ENCODE measurements at places on chromosomes 6 and 20.

DNA sequence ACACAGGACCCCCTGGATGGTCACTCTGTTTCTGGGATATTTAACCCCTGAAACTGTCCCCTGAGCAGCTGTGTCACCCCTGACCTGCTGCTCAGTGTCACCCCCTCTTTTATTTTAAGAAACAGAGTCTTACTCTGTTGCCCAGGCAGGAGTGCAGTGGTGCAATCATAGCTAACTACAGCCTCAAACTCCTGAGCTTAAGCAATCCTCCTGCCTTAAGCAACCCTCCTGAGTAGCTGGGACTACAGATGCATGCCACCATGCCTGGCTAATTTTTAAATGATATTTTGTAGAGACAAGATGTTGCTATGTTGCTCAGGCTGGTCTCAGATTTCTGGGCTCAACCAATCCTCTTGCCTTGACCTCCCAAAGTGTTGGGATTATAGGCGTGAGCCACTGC is 21.5 kb upstream of the GTSF1L start:
- DNase-seq: no peak

GRCh38 chr6:168508903-168509302 is 67.9 kb downstream of the SMOC2 start:
- no peak for DNase-seq

DNA sequence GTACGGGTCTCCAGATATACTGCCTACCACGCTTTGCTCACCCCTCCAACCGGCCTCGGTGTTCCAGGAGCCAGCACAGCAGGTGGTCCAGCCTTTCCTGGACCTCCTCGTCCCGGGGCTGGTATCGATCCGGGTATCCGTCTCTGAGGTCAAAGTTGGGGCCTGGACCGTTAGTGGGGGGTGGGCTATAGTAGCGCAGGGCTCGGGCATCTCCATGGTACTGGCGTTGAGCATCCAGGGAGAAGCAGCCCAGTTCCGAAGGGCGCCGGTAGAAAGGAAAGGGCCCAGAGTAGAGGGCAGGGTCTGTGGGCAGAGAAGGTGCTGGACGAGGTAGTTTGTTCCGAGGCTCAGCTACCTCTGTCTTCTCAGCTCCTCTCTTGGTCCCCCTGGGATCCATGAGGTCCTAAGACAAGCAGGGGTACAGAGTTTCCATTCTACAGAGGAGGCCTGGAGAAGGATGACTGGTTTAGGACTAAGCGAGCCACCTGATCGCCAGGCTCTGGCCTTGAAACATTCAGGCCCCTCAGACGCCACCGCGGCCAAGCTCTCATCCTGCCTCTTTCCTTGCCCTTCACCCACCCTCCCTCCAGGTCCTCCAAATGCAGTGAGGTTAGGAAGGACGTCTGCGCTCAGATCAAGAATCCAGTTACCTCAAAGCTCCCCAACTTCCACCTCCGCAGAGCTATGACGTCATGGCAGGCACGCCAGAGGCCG is 502 bp downstream of the DXO start:
- no peak for DNase-seq

DNA sequence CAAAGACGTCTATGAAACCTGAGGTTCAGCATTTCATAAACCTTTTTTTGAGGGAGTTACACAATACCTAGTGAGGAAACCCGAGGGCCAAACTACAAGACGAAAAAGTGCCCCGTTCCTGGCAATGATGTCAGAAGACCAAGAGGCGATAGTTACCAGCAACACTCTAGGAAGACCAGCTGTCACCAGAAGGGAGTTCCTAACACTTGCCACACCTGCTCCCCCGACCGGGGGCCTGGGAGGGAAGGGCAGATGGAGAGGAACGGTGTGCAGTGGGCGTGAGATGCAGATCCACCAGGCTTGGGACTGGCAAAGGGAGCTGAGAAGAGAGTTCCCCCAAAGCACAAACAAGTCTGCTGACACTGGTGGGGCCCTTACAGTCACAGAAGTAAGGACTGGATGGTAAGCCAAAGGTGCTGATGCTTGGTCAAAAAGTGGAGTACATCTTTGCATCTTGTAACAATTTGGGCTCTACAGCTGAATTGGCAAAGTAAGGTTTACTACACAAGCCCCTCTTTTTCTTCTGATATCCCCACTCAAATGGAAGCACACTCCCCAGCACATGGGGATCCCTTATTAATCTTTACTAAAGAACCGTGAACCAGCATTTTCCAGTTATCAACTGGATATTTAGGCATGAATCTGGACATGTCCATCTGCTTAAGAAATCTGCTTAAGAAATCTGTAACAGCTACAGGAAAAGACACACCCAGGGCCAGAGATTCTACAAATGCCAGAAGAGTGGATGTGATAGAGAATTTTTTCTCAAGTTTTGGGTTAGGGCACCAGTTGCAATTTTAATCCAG is 38.5 kb downstream of the PANK2 start:
- peak; percentile 76 for DNase-seq

- DNase-seq: no peak
Measured at GRCh38 chr20:62814709-62815065, 2.2 kb upstream of the COL9A3 start.

GRCh38 chr6:167351656-167352345 is 26.9 kb downstream of the TTLL2 start:
- no peak for DNase-seq
